ENCODE measurements at places on chromosomes 1 and 21. TPM values are rescaled to one million over a fixed set of nuclear protein-coding genes. Genes with fewer than 3 reads are reported as not detected.

DNA sequence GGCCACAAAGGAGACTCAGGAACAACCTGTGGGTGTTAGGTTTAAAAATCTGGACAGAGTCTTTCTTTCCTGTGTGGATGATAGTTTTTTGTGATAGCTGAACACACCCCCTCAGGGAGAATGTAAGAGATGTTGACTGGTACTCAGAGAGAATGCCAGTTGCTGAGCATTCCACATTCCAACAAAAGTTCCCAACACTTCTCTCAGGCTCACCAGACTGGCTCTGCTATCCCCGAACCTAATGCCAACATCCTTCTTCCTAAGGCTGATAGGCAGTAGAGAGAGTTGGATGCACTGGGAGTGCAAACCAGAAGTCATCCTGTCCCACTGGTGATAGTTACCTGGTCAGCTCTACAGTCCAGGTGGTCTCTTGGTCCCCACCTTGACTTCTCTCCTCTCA is 28.7 kb upstream of the POU2F1 start:
- no peak for DNase-seq

DNA sequence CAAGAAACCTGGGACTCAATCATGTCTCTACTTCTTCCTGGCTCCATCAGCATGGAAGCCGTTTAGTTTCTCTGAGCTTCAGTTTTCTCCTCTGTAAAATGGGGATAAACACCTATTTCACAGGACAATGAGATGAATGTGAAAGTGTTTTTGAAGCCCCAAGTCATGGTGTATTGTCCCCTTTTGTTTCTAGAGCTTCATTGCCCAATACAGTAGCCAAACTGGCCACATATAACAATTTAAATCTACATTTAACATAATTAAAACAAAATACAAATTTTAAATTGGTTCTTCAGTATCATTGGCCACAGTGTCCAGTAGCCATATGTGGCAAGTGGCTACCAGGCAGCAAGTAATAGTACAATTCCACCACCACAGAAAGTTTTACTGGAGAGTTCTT is 2.3 kb upstream of the EFCAB14 start:
- DNase-seq: no peak

DNA sequence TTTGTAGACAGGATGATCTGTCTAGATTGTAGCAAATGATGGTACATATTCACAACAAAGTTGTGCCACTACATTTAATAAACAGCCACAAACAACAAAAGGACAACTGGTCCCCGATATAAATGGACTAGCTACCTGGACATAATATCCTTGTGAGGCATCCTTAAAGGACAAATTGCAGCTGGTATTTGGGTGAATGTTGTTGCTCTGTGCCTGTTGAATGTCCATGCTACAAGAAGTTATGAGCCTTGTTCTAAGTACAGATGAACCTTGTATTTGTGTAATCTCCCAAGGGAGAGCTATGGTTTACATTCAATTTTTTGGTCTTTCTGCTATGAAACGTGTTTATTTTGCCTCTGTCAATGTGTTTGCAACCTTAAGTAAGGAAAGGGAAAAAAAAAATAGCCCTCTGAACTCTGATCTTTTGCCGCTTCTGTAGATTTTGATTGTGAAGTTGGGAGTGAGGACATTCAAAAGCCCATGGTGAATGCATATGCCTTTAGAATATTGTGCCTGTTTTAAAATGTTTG is 26.5 kb downstream of the SFT2D2 start:
- no peak for DNase-seq

DNA sequence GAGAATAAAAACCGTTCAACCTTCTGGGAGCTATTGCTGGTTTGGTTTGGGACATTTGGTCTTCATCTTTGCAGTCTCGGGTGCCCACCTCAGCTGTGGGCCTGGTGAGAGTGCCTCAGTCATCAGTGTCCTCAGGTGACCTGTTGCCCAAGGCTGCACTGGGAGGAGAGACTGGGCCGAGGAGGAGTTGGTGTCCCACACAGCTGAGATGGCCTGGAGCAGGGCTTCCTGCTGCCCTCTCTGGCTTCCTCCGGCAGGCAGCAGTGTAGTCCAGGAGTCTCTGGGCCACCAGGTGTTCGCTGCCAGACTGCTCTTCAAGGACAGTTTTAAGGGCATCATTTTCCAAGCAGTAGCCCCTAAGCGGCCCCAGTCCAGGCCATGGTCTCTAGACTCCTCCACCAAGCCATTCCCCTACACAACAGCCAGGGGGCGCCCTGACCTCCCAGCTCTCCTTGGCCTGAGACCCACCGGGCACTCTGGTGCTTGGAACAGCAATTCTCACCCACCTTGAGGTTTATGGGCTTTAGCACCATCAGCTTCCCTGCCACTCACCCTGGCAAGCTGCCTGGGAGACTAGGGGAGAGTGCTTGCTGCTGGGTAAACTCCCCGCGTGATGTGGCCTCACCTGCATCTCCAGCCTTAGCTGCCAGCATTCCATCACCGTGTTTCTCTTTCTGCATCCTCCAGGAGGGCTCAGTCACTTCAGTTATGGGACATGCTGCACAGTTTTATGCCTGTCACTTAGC is 9.1 kb upstream of the SYTL1 start:
- no peak for DNase-seq

GRCh38 chr21:32826329-32827167 is 55.0 kb upstream of the PAXBP1 start:
- peak; percentile 34 for DNase-seq

- no peak for DNase-seq
Measured at GRCh38 chr1:228735871-228736586, 750 bp downstream of the RHOU start.

DNA sequence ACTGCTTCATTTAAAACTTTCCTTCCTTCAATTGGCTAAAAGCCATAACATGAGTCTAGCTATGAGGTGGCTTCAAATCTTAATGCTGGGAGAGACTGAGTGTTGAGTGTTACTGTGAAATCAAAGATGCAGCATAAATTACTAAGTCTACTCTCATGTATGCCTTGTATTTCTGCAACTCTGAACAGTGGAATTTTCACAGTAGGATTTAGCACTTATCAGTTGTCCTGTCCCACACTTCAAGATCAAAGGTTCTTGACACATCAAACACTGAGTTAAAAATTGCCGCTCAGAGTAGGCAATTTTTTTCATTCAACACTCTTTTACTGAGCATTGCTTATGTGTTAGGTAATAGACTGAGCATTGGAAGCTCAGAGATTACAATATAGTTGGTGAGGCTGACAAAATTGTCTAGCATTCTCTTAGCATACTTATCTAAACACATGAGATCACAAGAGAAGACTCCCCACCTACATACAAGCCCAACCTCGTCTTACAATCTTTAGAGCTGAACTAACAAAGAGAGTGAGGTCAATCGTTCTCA is 56.4 kb upstream of the ADORA3 start:
- no peak for DNase-seq

DNA sequence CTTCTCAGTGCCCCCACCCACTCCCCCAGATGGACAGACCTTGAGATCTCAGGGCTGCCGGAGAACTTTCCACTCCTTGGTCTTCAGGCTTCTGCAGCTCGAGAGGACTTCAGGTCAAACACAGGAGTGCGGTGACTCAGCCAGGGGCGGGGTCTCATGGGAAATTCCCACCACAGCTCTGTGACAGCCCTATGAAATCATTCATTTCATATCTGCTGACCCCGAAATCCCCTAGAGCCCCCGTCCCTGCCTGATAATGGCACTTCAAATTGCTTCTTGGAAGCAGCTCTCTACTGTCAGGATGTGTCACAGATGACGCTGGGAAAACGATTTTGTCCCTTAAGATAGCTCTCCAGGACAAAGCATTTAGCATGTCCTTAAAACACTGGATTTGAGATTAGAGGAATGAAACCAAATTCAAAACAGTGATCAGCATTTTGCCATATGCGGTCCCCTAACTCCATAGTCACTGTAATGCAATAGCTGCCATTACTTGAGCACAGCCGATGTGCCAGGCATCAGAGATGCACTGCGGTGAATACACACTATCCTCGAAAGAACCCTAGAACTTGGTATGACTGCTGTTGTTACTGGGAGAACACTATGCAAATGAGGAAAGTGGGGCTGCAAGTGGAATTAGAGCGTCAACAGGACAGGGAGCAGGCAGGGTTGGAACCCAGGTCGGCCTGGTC is at the start of gene TNFRSF9:
Gene TNFRSF9, minus strand, starts transcription at position 95 of the 692 bp plus-strand sequence. CDS start 845 bp downstream, outside the sequence.
- no peak for DNase-seq

DNA sequence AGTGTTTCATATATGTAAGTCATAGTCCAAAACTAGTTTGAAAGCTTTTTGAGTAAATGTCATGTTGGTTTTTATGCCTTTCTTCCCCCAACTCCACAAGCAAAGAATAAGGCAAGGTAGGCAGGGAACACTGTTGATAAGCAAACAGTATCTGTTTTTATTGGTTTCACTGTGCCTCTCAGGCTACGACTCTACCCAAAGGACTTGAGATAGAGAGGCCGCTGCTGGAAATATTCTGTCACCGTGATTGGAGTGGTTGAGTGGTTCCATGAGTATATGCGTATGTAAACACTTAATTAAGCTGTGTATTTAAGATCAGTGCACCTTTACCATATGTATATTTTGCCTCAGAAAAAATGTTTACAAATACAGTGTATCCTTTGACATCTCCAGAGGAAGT is 138.1 kb upstream of the KIF26B start:
- DNase-seq: no peak

DNA sequence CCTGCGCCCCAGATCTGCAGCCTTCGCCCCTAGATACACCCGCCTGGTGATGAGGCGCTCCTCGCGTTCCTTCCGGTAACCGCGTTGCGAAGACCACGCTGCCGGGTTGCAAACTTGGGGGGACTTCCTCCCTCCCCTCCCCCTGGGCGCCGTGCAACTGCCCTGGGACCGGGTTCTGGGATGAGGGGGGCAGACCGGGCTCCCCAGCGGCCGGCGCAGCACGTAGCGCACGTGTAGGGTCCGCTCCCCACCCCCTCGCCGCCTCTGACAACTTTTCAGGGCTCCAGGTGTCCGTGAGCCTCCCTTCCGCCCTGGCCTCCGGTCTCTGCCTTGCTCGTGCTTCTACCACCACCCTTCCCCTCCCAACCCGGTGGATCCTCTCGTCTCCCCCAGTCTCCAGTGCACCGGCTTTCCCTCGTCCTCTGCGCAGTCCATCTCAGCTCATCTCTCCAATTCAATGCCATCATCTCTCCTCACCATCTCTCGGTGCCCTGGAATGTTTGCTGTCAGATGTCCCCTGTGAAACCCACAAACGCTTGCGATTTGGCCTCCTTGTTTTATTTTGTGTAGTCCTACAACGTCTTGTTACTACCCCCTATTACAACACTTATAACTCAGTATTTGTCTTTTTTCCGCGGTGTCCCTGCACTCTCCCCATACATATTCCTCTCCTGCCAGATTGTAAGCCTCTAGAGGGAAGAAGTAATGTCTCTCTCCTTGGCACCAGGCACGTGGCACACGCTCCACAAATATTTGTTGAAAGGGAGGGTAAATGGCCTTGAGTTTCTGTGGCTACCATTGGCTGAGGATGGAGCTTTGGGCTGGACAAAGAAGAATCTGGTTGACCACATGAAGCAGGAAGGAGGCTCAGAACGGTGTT is 782 bp downstream of the PCAT6 start:
- no peak for DNase-seq

GRCh38 chr1:43279666-43280065 is 5.7 kb downstream of the C1orf210 start:
- no peak for DNase-seq

GRCh38 chr1:151825204-151825603 is 6.4 kb downstream of the RORC start:
- DNase-seq: no peak

GRCh38 chr1:119136401-119136800 is 4.1 kb downstream of the WARS2 start:
- DNase-seq: no peak

DNA sequence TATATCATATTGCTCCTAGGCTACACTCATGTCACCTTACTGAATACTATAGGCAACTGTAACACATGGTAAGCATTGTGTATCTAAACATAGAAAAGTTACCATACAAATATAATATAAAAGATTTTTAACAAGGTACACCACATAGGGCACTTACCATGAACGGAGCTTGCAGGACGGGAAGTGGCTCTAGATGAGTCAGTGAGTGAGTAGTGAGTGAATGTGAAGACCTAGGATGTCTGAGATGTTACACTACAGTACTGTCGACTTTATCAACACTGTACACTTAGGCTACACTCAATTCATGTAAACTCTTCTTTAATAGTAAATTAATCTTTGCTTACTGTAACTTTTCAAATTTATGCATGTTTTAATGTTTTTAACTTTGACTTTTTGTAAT is 81.0 kb upstream of the PLD5 start:
- no peak for DNase-seq

- no peak for DNase-seq
Measured at GRCh38 chr1:230077011-230077410, 10.0 kb downstream of the GALNT2 start.

GRCh38 chr1:204726478-204726877 is 40.9 kb upstream of the LRRN2 start:
- DNase-seq: no peak

DNA sequence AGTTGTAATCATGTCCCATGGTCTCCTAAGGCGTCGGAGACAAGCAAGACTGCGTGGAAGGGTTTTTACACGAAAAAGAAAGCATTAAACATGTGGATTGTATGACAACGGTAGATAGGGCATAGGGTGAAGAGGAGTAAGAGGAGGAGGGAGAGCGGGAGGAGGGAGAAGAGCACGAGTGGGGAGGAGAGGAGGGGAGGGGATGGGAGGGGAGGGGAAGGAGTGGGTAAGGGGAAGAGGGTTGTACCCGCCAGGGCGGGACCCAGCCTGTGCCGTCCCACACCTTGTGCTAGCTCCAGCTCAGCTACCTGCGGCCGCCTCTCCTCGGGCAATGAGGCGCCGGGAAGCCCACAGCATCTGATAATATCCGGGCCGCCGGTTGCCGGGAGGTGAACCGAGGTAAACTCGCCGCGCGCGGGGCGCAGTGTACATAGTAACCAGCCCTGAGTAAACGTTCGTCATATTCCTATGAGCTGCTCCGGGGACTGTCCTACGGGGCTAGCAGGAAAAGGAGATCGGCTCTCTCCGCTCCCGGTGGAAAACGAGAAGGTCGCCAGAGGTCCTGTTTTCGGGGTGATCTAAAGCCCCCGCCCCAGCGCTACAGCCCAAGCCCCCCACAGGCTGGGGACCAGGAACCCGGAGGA is 449 bp upstream of the RCAN3 start:
- peak; percentile 54 for DNase-seq

DNA sequence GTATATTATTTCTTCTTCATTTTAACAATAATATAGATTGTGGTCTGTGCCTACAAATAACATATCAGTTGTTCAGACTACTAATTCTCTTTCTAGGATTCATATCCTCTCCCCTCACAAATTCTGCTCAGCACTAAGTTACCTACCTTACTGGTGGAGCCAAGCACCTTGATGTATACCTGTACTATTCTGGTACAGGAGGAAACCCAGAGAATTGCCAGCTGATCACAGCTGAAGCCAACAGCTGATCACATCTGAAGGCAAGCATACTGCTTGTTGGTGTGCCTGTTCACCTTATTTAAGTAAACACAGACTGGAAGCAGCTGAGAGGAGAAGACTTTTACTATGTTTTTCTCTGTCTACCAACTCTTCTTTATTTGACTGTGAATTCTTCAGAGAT is 101.8 kb downstream of the PBX1 start:
- DNase-seq: no peak

Gene MAP3K21
- polyA plus RNA-seq: 26.7 TPM

Gene CD101
- 1.5 TPM for polyA plus RNA-seq

Gene PLPPR4
- polyA plus RNA-seq: 1.4 TPM

Gene RIMKLA
- 0.40 TPM for polyA plus RNA-seq

Gene FAM43B
- 0.67 TPM for polyA plus RNA-seq

Gene DDR2
- polyA plus RNA-seq: 22.6 TPM

Gene SLC45A3
- 6.9 TPM for polyA plus RNA-seq

Gene RAB7B
- 2.3 TPM for polyA plus RNA-seq

Gene IL12RB2
- polyA plus RNA-seq: 0.62 TPM

Gene TTC39A
- 9.1 TPM for polyA plus RNA-seq

Gene SIK1
- 2.3 TPM for polyA plus RNA-seq
